ENCODE measurements at places on chromosomes 5 and 9. TPM values are rescaled to one million over a fixed set of nuclear protein-coding genes. Genes with fewer than 3 reads are reported as not detected.

DNA sequence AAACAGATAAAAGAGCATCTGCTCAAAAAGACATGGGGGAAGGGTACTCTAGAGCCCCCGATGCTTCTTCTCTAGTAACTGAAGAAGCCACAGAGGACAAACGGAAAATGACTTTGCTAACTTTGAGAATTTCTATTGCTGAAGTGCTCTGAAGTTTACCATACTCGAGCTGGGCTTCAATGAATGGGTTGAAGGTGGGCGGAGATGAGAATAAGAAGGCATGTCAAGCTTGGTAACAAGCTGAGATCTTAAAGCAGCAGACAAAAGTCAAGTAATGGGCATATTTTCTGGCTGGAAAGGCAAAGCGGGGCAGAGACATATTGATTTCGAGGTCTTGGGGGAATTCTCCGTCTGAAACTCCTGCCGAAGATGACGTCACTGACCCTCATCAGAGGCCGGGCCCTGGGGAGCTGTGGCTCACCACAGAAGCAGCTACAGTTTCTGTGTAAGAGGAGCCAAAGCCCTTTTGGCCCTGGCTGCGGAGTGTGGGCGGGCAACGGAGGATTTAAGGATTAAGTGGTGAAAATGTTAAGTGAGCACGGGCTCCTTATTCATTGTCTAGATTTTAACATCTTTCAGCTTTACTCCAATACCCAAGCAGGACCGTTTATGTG lies 115.8 kb upstream of the SLIT3 start:
- no peak for DNase-seq

DNA sequence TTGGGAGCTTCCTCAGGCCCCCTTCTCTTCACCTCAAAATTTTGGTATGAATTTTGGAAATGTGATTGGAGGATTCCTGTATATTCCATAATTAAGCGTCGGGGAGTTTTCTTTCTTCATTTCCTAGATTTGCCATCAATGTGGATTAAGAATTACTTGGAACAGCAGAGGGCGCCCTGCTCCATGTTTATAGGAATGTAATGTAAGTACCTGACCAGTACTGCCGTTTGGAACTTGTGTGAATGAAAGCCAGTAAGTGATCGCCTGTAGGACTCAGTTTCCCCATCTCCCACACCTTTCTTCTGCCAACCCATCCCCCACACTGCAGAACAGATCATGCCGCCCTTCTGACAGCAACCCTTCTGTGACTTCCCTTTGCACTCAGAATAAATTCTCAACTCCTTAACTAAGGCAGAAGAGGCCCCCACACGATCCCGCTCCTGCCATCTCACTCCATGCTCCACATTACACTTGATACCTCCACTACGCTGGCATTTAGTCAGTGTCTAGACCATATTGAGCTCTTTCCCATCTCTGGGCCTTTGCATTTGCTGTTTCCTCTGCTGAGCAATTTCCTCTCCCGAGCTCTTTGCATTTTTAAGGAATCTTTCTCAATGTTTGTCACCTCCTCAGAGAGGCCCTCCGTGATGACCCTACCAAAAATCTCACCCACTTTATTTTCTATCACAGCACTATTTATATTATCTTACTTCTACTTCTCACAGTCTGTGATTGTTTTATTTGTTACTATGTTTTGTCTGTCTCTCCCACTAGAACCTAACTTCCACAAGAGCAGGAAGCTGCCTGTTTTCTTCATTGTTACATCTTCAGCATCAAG lies 79.5 kb upstream of the HTR4 start:
- peak; percentile 64 for DNase-seq

Gene CDC20B
- 0.07 TPM for total RNA-seq

Gene SLC4A9
- not detected for total RNA-seq

GRCh38 chr5:164721656-164722055 lies 1216.2 kb downstream of the MAT2B start:
- DNase-seq: no peak

DNA sequence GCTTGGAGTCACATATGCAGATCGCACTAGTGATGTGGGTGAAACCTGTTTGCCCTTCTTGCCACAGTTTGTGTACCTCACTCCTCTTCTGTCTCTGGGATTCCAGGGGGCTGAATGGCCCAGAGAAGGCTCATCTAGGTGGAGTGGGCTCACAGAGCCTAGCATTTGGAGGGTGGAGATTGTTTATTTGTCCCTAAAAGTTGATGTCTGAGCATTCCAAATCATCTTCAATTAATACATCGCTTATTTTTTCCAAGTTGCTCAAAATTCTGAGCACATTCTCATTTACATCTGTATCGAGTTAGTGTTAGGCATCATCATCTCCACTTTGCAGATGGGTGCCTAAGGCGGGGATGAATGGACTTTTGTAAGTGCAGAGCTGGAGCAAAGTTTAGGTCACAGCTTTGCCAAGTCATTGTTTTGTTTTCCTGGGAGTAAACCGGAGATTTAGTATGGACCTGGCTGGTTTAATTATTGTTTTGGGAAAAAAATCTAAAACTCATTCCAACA lies 2.0 kb downstream of the ABL1 start:
- no peak for DNase-seq

DNA sequence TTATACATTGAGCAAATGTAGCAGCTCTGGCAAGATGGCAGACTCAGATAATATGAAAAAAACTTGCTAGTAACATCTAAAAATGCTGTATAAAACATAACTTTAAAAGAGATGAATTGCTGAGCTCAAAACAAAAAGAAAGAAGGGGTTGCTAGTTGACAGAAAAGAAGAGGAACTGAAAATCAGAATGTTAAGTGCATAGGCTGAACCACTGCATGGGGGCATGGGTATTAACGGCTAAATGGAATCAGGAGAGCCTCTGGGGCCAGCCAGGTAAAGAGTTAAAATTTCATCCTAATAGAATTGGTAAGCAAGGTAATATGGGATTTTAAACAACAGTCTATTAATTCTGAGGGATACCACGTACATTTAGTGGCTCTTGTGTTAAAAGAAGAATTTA lies 146.8 kb downstream of the SMC2 start:
- no peak for DNase-seq

Gene SPRY4
- 7.4 TPM for total RNA-seq

- no peak for DNase-seq
These were observed 182.2 kb downstream of the FSTL4 start for GRCh38 chr5:133430095-133430494.

- DNase-seq: no peak
These were observed 21.9 kb downstream of the PTPA start for GRCh38 chr9:129133082-129133481.

Gene CMBL
- total RNA-seq: 6.1 TPM

- DNase-seq: no peak
These were observed 69.3 kb downstream of the MACIR start for GRCh38 chr5:103327893-103328292.

DNA sequence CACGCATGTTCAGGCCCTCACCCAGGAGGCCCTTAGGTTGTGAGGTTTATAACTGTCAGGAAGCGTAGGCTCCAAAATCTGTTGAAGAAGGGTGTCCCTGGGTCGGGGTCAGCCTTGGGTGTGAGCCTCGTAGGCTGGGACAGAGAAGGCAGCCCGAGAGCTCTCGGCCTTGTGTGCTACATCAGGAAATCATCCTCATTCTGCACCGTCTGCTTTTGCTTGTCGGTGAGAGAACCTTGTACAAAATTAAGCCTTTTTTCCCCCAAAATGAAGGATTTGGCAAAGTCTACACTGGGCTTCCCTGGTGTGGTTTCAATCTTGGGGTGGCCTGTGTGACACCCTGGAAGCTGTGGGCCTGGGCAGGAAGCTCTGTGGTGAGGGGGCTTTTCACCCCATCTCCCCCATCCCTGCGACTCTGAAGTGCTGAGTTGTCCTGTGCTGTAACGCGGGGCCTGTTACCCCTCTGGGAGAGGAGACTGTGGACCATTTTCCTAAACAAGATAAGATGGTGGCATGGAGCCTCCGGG lies 55.3 kb downstream of the AHRR start:
- no peak for DNase-seq

- DNase-seq: no peak
These were observed 269.2 kb downstream of the ACTL7B start for GRCh38 chr9:108586471-108587139.

- DNase-seq: no peak
These were observed 71.8 kb upstream of the CLINT1 start for GRCh38 chr5:157930710-157931109.

DNA sequence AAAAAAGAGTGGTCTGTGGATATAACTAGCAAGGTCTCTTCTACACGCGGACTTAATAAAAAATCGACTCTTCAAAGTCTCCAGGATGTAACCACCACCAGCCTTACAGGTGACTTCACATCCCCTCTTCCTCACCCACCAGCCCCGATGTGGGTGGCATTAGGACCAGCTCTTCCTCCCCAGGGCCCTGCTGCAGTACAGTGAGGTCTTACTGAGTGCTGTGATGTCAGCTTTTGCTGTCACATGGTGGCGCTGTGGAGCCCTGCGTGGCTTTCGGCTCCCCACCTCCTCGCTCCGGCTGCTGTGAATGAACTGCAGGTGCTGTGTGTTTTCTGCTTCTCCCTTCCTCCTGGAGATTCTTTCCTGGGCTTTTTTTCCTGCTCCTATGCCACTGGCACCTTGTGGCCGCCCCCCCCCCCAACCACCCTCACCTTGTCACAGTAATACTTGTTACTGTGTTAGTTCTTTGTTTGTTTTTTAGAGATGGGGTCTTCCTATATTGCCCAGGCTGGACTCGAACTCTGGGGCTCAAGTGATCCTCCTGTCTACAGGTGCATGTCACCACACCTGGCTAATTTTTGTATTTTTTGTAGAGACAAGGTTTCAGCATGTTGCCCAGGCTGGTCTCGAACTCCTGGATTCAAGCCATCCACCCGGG lies 15.8 kb upstream of the RAPGEF1 start:
- no peak for DNase-seq

- DNase-seq: no peak
These were observed 402.0 kb downstream of the MLLT3 start for GRCh38 chr9:20220286-20220685.

DNA sequence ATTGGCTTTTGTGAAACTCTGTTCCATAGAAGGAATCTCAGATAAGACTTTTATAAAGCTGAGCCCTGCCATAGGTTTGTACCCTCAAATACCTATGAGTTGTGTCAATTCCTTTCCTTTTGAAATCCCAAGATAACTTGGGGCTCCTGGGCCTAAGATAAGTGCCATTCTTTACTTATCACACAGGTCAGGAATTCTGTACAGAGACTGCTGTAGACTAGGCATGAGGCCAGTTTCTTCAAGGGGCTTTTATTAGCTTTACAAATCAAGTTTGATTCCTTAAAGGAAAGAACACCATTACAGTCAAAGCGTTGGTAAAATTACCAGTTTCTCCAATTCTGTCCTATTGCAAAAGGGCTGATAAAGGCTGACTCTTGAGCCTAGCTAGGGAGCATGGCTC lies 39.2 kb downstream of the SHC3 start:
- no peak for DNase-seq

- DNase-seq: no peak
These were observed 38.4 kb downstream of the HRH2 start for GRCh38 chr5:175696139-175696854.

Gene ECM2
- total RNA-seq: 0.18 TPM

DNA sequence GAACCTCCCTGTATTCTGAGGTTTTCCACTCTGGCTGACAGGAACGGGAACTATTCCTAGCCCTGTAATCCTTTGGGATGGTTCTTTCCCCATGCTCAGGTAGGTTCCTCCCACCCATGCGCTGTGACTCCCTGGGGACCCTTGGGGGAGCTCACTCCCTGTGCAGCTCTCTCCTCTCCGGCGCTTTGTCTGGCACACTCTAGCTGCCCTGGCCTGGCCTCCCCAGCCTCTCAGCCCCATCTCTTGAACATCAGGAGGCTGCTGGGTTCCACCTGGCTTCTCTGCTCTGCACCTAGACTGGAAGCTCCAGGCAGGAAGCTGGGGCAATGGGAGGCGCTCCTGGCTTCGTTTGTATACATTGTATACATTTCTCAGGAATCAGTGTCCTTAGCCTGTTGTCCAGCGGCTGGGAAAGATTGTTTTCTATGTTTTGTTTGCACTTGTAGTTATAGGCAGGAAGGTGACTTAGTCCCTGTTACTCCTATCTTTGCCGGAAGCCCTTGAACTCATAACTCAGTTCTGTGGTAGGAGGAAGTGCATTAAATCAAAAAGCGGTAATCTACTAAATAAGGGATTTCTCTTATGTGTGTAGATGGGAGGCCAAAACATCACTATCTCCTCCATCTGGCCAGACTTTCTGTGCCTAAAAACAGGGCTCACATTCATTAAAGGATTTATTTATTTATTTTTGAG lies 20.4 kb downstream of the SLC25A25 start:
- DNase-seq: no peak

GRCh38 chr9:86036555-86036954 lies 62.8 kb downstream of the GOLM1 start:
- DNase-seq: no peak

DNA sequence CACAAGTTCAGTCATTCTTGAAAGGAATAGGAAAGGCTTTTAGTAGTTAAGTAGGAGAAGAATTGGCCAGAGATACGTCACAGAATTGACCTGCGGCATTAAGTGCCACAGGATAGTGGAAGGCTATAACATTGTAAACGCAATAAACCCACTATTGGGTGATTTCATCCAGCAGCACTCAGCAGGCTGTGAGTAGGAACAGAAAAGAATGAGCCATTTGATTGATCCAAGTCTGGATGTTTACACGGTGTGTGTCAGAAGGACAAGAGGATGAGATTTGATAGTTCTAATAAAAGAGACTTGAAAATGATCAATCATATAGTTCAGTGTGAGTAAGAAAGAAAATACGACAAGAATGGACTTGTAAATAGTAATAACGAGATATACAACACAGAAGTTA lies 110.0 kb upstream of the MTAP start:
- DNase-seq: no peak

GRCh38 chr9:79573412-79573923 lies 1.7 kb downstream of the TLE4 start:
- DNase-seq: no peak

Gene ARHGEF28
- 74.8 TPM for total RNA-seq

Gene TRIM36
- total RNA-seq: 0.74 TPM

Gene PCDHGB3
- total RNA-seq: 1.3 TPM

Gene SLC25A51
- 119 TPM for total RNA-seq

Gene BTNL9
- total RNA-seq: 0.07 TPM

- no peak for DNase-seq
These were observed 32.8 kb downstream of the AFAP1L1 start for GRCh38 chr5:149304195-149305078.

DNA sequence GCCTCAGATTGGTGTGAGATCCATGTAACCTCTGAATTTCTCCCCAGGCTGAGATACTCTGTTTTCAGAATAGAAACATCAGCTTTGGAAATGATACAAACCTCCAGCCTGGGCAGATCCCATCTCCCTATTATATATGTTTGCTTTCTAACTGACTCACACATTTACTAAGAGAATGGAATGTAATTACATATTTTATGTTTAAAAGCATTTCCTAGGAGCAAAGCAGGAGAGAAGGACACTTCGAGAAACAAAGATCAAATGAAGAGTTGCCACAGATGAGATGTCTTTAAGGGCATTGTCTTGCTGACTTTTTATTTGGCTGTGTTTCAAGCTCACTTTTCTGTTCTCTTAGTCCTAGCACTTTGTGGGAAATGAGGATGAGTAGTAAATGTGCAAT lies 96.3 kb downstream of the CDH18 start:
- DNase-seq: no peak

Gene ARL10
- total RNA-seq: 9.2 TPM

Gene CLIC3
- 0.33 TPM for total RNA-seq

Gene CLPTM1L
- total RNA-seq: 343 TPM
